ENCODE measurements at places on chromosomes 16 and 17.

DNA sequence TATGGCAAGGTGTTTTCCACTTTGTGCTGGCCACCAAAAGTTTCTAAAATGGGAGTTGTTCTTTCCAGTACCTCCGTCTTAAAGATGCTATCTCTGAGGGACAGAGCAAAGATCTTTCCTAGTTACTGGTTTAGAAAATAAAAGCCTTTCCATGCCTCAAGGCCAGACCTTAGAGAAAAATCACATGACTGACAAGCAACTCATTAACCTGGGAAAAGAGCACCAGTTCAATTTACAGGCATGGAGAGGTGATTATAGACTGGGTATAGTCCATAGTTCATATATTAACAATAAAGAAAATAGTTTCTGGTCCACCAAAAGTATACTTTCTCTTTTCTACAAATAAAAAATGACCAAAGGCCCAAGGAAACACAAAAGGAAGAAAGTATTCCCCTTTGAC, 230.7 kb downstream of the TOX3 start:
- DNase-seq: no peak

GRCh38 chr17:75588596-75589011, 1.0 kb downstream of the MYO15B start:
- DNase-seq: peak; percentile 30

- DNase-seq: no peak
Measured at GRCh38 chr16:14483819-14484385, 146.2 kb downstream of the PARN start.

DNA sequence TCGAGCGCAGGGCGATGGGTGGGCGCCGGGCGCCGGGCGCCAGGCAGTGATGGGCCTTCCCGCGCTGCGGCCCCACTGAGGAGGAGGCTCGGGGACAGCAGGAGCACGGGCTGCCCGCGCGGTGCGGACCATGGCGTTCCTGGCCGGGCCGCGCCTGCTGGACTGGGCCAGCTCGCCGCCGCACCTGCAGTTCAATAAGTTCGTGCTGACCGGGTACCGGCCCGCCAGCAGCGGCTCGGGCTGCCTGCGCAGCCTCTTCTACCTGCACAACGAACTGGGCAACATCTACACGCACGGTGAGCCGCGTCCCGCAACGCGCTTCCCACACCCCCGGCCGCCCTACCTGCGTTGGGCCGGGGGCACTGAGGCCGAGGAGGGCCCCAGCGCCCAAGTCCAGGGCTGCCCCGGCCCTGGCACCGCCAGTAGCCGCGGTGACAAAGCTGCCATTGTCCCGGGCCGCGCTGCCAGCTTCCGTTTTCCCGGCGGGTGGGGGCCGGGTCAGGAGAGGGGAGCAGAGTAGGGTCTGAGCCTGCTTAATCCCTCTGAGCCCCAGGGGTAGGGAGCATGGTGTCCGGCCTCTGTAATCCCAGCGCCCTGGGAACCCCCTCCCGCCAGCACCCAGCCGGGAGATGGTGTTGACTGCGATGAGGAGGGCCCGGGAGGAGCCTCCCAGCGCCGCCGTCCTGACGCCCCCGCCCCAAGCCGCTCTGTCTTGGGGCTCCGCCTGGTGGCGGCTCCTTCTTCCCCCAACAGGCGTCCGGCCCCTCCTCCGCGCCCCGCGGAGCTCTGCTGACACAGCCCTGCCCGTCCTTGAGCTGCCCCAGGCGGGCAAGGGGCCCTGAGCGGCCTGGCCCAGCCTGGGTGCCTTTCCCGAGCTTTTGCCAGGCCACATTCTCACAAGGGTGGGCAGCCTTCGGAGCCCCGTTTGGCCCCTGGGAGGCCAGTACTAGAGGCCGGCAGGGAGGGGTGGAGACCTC, 685 bp downstream of the PAQR4 start:
- DNase-seq: peak; percentile 66

- no peak for DNase-seq
Measured at GRCh38 chr16:375212-375611, 4.9 kb upstream of the MRPL28 start.

DNA sequence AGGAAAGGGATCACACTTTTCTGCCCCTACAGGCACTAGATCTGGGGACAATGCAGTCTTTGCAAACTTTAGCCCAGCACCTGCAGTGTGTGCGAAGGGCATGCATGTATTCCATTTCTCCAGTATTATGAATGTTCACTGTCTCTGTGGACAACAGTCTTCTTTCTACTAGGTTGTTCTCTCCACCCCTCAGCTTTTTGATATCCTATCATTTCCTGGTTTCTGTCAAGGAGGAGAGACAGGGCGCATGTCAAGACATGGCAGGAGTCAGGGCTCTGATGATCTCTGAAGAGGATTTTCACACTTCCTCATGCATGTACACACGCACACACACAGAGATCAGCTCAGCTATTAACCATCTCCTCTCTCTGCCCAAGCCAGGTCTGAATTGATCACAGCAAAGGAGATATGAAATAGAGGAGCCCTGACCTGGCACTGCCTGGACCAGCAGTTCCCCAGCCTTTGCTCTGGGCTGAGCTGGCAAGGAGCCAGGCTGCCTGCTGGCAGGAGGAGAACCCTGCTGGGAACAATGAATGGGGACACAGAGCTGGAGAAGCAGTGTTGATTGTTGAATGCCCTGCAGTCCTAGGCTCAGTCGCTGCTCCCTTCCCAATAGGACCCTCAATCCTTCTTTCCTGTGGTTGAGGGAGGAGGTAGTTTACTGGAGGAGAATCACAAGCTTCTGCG, 2.6 kb downstream of the GPR179 start:
- peak; percentile 81 for DNase-seq
